ENCODE measurements at places on chromosomes 2 and 18.

DNA sequence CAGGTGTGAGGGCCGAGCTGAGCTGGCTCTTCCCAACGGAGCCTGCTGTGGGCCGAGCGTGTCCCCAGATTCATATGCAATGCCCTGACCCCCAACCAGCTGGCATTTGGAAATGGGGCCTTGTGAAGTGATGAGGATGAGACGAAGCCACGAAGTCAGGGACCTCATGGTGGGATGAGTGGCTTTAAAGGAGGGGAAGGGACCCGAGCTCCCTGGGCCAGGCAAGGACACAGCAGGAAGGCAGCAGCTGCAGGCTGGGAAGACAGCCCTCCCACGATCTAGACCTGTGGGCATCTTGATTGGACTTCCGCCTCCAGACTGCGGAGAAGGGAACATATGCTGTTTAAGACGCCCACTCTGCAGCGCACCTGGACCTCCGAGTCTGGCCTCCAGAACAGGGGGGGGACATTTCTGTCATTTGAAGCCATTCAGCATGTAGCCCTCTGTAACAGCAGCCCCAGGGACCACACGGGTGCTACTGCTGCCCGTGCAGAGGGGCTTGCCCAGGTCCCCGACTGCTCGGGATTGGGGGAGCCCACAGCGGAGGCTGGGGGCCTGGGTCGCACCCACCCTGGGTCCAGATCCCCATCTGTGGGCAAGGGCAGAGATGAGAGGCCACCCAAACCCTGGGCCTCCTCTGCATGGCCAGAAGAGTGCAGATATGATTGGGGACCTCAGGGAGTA, 27.2 kb downstream of the KIF1A start:
- no peaks in the 10 kb centered on the region for H3K36me3 ChIP-seq
- no peaks in the 10 kb centered on the region for H3K4me1 ChIP-seq
- no peak for DNase-seq
- H3K27me3 ChIP-seq: no peaks in the 10 kb centered on the region
- H3K27ac ChIP-seq: no peak overlapping the region

- H3K4me1 ChIP-seq: peaks cover 5% of the 10 kb centered on the region
- peaks cover 59% of the 10 kb centered on the region for H3K27me3 ChIP-seq
- no peak for DNase-seq
Measured at GRCh38 chr18:69402533-69402989, 1.9 kb downstream of the DOK6 start.

DNA sequence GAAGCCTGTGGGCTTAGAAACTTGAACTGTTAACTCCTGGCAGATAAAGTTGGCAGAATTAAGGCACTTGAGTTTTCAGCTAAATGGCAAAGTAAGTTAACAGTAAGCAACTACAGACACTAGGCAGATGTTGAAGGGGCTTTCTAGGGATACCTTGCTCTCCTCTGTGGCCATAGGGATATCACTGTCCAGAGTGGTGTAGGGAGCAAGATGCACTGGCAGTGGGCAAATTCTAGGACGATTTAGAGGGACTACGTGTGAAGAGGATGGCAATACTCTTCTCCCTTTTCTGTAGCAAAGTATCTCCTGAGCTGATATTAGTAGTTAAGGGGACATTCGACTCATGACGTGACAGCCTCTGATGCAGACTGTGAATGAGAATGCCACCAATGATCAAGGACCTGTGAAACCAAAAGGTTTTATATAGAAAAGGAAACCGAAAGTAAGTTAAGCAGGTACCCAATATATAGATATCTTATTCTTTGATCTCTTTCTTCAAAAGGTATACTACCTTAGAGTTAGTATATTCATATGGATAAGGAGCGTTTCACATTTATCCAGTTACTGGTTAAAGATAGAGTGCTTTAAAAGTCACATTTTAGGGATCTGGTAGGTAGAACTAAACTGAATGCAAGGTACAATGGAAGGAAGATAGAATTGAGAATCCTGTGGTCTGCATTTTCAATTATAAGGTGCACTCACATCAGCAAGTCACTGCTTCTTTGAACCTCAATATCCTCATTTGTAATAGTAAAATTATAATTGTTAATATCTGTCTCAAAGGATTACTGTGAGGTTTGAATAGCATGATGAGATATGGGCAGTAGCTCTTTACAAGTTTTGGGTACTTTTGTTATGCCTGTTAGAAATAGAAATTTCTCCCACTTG, 106.4 kb downstream of the KCNH7 start:
- H3K4me1 ChIP-seq: peaks cover 4% of the 10 kb centered on the region
- DNase-seq: no peak
- H3K4me3 ChIP-seq: no peak overlapping the region
- H3K27me3 ChIP-seq: no peaks in the 10 kb centered on the region
- no peaks in the 10 kb centered on the region for H3K36me3 ChIP-seq
- no peak overlapping the region for H3K27ac ChIP-seq

GRCh38 chr2:218429911-218430692, 11.2 kb downstream of the VIL1 start:
- no peaks in the 10 kb centered on the region for H3K4me1 ChIP-seq
- no peak overlapping the region for H3K4me3 ChIP-seq
- H3K27me3 ChIP-seq: no peaks in the 10 kb centered on the region
- H3K36me3 ChIP-seq: no peaks in the 10 kb centered on the region
- no peak overlapping the region for H3K27ac ChIP-seq
- DNase-seq: no peak

DNA sequence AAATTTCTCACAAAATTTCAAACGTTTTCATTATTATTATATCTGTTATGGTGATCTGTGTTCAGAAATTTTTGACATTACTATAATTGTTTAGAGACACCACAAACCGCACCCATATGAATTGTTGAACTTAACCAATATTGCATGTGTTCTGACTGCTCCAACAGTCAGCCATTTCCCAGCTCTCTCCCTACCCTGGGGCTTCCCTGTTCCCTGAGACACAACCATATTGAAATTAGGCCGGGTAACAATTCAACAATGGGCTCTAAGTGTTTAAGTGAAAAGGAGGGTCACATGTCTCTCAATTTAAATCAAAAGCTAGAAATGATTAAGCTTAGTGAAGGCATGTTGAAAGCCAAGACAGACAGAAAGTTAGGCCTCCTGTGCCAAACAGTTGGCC, 424.0 kb downstream of the DSC3 start:
- H3K4me3 ChIP-seq: no peak overlapping the region
- H3K27me3 ChIP-seq: no peaks in the 10 kb centered on the region
- DNase-seq: no peak

GRCh38 chr2:161992531-161992930, 81.5 kb downstream of the DPP4 start:
- H3K4me3 ChIP-seq: peak overlapping the region; percentile 76
- H3K27me3 ChIP-seq: no peaks in the 10 kb centered on the region
- peaks cover 68% of the 10 kb centered on the region for H3K4me1 ChIP-seq

DNA sequence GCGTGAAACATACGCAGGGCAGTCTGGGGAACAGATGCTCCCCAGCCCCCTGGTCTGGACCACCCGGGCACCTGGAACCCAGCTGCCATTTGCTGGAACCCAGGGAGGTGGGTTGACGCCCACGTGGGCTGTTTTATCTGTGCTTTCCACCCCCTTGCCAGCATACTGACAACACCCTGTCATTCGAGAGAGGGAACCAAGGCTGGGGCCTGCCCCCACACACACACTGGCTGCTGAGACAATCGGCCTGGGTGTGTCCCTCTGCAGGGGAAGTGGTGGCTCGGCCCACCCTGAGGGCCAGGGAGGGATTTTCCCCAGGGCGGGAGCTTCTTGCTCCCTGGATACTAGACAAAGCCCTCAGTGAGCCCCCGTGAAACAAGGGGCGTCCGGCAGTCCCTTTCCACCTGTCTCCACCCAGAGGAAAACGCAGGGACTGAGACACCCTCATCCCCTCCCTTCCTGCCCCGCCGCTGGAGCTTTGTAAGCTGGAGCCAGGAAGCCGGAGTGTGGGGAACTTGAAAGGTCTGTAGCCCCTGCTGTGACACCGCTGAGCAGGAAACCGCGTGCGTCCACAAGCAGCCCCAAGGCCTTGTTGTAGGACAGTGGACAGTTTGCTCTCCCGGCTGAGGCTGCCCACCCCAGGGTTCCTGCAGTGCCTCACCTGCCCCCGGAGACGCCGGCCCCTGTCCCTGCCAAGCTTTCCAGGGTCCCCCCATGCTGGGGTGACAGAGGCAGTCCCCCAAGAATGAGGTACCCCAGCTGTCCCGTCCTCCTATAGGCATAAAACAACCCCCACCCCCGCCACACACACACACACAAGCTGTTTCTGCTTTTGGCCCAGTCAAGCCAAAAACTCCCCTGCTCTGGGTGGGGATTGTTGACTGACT, 14.1 kb upstream of the KLF11 start:
- H3K27ac ChIP-seq: peak overlapping the region; percentile 73
- no peaks in the 10 kb centered on the region for H3K36me3 ChIP-seq
- peaks cover 14% of the 10 kb centered on the region for H3K4me1 ChIP-seq
- peak; percentile 46 for DNase-seq

GRCh38 chr2:46227674-46228289, 69.4 kb upstream of the EPAS1 start:
- H3K4me3 ChIP-seq: no peak overlapping the region
- peaks cover 9% of the 10 kb centered on the region for H3K36me3 ChIP-seq
- DNase-seq: no peak
- peaks cover 65% of the 10 kb centered on the region for H3K4me1 ChIP-seq

- no peak overlapping the region for H3K27ac ChIP-seq
- H3K27me3 ChIP-seq: no peaks in the 10 kb centered on the region
- H3K4me3 ChIP-seq: no peak overlapping the region
- H3K36me3 ChIP-seq: no peaks in the 10 kb centered on the region
Measured at GRCh38 chr2:225600444-225600843, 200.9 kb downstream of the NYAP2 start.

DNA sequence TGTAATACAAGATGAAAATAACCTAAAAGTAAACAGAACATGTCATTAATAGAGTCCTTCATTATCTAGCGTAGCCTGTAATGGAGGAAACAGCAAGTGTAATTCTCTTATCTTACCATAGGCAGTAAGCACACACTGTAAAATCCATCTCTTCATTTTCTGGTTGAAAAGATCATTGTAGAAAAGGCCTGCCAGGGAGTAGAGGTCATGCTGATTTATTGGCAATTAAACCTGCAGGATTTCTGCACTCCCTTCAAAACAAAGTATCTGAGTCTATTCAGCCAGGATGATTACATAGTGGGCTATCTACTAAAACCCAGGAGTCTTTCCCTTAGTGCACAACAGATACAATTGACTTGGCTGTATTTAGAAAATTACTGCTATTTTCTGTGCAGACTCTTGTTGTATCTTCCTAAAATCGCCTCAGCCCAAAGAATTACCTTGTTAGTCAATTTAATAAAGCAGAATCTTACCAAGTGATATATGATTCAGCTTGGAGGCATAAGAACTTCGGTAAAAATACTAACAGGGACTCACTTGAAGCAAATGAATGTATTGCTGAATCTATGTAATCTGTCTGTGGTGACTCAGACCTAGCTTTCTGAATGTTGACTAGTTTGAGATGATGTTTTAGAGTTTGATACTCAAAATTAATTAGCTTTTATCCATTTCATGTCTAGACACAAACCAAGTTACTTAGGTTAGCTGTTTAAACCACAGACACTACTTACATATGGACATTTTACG, 250.4 kb upstream of the STON1 start:
- H3K36me3 ChIP-seq: peaks cover 16% of the 10 kb centered on the region
- H3K4me1 ChIP-seq: peaks cover 4% of the 10 kb centered on the region
- H3K27ac ChIP-seq: no peak overlapping the region
- peaks cover 2% of the 10 kb centered on the region for H3K27me3 ChIP-seq
- DNase-seq: no peak

- H3K4me3 ChIP-seq: no peak overlapping the region
- no peak overlapping the region for H3K27ac ChIP-seq
- peaks cover 15% of the 10 kb centered on the region for H3K4me1 ChIP-seq
- peaks cover 33% of the 10 kb centered on the region for H3K36me3 ChIP-seq
Measured at GRCh38 chr2:241126201-241126611, 23.1 kb downstream of the PASK start.

GRCh38 chr18:45554389-45554737, 60.9 kb upstream of the SLC14A2 start:
- H3K27ac ChIP-seq: no peak overlapping the region
- no peak for DNase-seq
- H3K4me1 ChIP-seq: no peaks in the 10 kb centered on the region
- H3K4me3 ChIP-seq: no peak overlapping the region
- H3K27me3 ChIP-seq: peaks cover 5% of the 10 kb centered on the region
